ENCODE measurements at places on chromosomes 2 and 18.

DNA sequence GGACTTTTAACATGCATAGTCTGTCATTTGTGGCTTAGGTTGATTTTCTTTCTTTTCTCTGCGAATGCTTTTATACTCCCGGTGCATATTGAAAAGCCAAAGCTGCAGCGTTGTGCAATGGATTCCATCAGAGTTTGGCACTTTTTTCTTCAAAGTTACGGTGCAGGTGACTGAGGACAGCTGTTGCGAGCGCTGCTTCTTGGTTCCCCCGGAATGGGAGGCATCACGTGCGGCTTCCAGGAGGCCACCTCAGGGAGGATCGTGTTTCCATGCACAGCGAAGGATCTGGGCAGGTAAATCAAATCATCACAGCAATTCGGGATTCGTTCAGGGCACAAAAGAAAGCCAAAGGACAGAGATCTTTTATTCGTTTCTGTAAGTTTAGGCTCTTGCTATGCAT is 109.6 kb upstream of the ALKAL2 start:
- DNase-seq: no peak

GRCh38 chr2:101006065-101006715 is 4.1 kb downstream of the RPL31 start:
- DNase-seq: no peak

GRCh38 chr2:197996583-197996982 is 192.2 kb downstream of the PLCL1 start:
- no peak for DNase-seq

DNA sequence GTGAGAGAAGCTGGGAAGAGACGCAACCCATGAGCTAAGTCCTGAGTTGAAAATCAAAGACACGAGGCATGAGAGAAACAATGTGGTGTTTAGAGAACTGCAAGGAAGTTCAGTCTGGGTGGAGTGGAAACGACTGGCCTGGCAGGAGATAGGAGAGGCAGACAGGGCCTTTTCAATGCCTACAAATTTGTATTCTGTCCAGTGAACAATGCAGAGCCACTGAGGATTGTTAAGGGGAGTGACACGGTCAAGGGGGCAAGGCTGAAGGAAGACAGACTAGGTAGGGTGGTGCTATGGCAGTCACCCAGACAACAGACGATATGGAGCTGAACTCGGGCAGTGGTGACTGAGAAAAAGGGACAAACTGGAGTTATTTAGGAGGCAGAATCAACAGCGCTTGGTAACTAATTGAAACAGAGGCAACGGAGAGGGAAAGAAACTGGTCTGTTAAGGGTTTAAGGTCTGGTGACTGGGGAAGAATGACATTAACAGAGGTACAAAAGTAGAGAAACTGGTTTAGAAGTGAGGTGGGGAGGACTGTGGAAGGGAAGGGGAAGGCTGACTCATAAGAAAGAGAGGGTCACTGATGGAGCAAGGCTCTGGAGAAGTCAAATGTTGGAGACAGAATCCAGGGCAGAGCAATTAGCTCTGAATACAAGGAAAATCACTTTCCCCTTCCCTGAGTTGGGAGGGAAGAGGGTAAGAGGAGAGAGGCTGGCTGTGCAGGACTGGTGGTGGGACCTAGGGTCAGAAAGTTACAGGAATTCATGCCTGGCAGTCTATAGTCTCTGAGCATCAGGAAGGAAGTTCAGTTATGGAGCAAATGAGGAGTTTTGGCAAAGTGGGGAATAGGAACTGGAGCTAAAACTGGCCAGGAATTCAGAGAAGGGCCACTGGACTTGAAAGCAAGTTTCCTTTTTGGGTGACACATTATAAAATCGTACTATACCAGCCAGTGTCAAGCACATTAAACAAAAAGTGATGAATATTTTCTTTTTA is 63.4 kb upstream of the CHRNA1 start:
- no peak for DNase-seq

DNA sequence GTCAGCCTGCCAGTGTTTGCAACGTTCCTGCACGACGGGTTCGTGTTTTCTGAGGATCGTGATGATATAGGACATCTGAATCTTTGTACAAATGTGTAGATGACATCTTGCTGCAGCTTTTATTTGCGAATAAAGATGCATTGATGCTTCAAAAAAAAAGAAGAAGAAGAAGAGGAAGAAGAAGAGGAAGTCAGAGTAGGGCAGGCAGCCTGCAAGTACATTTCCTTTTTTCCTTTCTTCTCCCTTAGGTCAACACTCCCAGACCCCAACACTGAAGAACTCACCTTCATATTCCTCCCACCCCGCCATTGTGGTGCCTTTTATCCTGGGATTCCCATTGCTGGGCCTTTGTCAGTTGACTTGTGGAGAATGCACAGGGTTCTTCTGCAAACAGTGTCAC is 91.5 kb downstream of the FHOD3 start:
- DNase-seq: no peak

DNA sequence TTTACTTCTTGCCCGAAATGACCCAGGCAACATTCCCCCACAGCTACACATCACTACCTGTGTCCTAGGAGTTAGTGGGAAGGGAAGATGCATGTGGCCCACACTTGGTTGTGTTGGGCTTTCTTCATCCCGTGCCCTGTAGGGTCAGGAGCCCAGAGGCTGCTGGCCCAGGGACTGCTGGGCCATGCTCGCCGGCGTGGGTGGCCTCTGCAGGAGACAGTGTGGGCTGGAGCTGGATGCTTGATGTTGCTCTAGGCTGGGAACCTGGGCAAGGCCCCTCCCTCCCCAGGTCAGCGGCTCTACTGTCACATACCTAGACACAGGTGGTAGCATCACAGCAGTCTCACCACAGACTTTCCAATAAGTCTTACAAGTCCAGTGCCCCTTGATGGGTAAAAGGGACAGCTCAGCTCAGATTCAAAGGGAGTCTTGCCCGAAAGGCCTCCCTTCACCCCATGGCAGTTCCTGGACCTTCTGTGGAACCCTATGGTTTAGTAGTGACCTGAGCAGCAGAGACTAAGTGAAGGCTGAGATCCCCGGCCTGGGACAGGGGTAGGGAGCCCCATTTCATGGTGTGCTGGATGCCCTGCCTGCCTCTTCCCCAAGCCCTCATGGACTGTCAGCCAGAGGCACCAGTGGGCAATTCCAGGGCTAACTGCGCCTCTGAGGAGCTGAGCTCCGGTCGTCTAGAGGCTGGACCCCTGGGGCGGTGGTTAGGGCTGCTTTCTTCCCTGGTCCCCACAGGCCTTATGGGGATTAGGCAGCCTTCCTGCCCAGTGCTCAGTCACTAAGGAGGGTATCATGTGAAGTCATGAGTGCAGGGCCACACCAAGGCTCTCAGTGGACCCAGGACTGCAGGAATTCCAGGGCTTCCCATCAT is 45.4 kb upstream of the FAHD2A start:
- DNase-seq: no peak

DNA sequence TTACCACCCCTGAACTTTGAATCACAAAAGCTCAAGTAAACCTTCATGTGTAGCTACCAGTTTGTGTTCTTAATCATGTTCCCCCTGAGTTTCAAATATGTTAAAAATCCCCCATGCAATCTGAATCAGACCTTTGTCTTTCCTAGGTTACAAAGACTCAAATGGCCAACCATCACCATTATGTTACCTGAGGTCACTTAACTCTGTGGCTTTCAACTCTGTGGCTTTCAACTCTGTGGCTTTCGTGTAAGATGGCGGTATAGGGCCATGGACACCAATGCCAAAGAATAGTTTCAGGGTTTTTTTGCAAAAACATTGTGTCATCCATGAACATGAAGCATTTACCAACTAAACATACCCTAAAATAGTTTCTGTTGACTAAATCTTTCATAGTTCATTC is 6.7 kb downstream of the ERMN start:
- no peak for DNase-seq

GRCh38 chr2:95165030-95165370 is 609 bp upstream of the ZNF2 start:
- no peak for DNase-seq

GRCh38 chr2:9103663-9104277 is 100.3 kb upstream of the MBOAT2 start:
- no peak for DNase-seq

DNA sequence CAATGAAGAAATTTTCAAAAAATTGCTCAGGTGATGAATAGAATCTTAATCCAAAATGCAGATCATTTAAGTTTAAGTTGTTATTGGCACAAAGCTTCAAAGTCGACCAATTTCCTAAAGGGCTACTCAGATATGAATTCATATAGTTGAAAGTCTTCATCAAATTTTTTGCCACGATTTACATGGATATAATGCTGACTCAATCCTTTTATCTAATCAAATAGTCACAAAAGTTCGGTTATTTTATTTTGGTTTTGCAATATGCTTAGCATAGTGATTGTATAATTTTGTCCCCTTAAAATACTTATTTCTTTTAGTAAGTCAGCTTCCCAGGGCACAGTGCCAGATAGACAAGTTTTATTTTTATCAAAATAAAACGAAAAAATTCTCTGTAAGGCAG is 227.3 kb downstream of the CD226 start:
- DNase-seq: no peak

DNA sequence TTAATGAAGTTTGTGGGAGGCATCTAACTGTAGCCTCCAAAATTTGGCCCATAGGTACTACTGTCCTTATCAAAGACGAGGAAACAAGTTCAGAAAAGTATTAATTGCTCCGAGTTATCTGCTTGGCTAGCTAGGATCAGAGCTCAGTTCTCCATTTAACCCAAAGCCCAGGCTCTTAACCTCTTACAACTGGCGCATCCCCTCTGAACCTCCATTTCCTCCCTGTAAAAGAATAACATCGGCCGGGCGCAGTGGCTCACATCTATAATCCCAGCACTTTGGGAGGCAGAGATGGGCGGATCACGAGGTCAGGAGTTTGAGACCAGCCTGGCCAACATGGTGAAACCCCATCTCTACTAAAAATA is 3.5 kb upstream of the MSH6 start:
- no peak for DNase-seq

DNA sequence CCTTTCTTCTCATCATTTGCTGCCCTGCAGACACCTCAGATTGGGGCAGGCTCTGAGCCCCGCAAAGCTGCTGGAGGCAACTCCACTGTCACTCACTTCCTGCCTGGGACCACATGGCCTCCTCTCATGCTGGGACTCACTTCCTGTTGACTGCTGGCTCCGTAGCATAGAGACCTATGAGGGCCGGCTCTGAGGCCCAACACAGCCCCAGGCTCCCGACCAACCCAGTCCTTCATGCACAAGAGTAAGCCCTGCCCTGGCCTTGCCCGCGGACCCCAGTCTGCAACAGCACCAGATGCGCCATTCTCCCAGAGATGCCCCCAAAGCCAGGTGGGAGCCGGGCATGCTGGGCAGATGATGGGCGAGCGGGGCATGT is 55.7 kb downstream of the DNMT3A start:
- DNase-seq: no peak

DNA sequence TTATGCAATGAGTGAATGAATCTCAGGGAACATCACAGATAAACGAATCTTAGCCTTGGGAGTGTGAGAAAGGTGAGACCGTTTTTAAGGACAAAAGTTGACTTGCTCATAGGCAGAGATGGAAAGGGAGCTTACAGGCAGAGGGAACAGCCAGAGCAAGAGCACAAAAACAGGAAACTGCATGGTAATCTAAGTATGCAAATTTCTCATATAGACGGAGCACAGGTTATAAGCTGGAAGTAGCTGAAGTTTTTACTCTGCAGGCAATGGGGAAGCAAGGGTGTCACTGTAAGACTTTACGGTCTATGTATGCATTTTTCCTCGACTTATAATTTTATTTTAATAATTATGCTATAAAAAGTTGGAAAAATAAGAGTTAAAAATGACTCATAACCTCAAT is 44.8 kb upstream of the STRN start:
- DNase-seq: no peak

DNA sequence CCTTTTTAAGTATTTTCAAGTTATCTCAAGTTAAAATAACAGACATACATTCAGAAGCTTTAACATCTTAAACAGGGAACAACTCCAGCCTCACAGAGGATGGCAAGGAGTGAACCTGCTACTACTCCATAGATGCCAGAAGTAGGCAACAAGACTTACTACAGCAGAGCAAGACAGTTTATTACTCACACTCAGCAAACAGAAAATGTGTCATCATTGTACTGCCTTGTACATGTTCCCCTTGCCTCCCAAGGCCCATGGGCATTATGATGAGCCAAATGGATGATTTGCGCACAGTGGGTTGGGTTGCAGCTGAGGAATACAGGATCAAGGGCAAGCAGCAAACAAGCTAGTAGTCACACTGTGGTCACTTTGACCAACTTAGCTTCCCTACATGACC is 80.6 kb upstream of the VRK2 start:
- no peak for DNase-seq

GRCh38 chr2:237696461-237696860 is 69.1 kb downstream of the LRRFIP1 start:
- no peak for DNase-seq

DNA sequence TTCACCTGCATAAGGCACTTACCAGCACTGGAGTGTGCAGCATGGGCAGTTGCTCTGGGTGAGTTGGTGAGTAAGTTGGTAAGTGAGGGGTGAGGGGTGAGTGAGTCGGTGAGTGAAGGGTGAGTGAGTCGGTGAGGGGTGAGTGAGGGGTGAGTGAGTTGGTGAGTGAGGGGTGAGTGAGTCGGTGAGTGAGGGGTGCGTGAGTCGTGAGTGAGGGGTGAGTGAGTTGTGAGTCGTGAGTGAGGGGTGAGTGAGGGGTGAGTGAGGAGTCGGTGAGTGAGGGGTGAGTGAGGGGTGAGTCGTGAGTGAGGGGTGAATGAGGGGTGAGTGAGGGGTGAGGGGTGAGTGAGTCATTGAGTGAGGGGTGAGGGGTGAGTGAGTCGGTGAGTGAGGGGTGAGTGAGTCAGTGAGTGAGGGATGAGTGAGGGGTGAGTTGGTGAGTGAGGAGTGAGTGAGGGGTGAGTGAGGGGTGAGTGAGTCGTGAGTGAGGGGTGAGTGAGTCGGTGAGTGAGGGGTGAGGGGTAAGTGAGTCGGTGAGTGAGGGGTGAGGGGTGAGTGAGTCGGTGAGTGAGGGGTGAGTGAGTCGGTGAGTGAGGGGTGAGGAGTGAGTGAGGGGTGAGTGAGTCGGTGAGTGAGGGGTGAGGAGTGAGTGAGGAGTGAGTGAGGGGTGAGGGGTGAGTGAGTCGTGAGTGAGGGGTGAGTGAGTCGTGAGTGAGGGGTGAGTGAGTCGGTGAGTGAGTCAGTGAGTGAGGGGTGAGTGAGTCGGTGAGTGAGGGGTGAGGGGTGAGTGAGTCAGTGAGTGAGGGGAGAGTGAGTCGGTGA is 17.1 kb downstream of the THAP4 start:
- DNase-seq: no peak

- no peak for DNase-seq
Measured at GRCh38 chr2:140596447-140596846, 1534.4 kb downstream of the LRP1B start.

GRCh38 chr18:76349067-76349715 is 145.9 kb downstream of the ZNF516 start:
- peak; percentile 78 for DNase-seq

Measured in NCI-H446 (cell line).